ENCODE measurements at places on chromosomes 4 and X.

- DNase-seq: no peak
These were observed 25.5 kb downstream of the ADGRL3 start for GRCh38 chr4:61225656-61226055.

- DNase-seq: no peak
These were observed 24.8 kb downstream of the ARMCX5 start for GRCh38 chrX:102624105-102624504.

DNA sequence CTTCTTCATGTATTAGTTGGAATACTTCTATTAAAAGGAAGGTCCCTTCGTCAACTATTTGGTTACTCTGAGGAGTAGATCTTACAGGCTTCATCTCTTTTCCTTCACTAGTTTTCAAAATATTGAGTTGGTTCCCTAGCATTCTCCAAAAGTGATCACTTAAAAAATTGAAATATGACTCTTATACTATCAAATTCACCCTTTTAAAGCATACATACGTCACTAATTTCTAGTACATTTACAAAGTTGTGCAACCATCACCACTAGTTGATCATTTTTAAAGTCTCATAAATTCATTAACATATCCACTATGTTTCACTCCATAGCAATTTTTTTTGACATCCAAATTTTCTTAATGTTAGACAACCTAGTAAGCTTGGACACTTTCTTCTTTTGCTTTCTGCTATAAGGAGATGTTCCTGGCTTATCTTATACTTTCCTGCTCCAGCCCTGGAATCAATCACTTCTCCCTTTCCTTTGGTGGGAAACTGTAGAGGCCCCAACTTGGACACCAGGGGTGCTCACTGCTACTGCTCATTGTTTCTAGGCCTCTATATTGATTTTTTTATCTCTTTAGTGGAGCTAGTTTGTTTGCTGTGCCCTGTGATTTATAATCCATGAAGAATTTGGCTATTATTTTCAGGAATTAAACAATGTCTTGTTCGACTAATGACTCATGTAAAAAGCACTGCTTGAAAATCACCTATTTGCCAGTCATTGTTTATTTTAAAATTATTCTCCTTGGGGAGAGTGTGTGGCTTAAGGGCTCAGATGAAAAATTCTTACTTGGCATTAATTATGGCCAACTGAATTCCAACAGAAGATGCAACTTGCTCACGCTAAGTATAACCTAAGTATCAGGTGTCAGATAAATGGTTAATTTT lies 4.0 kb upstream of the ZFX start:
- no peak for DNase-seq

DNA sequence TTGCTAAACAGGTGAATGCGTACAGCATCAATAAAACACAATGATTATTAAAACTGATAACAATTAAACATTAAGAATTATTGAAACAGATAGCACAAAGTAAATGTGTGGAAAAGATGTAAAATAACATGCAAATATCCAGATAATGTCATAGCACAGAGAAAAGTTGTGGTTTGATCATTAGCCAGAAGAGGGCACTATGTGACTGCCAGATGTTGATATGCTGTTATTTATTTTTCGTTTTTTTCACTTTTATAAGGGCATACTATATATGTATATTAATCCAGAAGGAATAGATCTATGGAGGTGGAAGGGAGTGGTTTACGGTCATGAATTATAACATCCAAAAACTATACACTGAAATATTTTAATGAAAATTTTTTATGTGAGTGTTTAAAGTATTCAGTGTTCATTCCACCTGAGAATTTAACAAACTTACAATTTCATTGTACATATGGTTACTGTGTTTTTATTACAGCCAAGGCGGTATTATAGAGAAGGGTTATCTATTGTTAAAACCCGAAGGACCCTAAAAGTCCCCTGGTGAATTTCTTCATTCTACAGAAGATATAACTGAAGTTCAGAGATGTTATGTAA lies 211.9 kb upstream of the UGT8 start:
- no peak for DNase-seq

GRCh38 chr4:56253666-56254305 lies 133.5 kb downstream of the AASDH start:
- no peak for DNase-seq

- DNase-seq: no peak
These were observed 280.7 kb upstream of the KLHL4 start for GRCh38 chrX:87236830-87237440.

GRCh38 chr4:140423106-140423505 lies 4.3 kb downstream of the CLGN start:
- no peak for DNase-seq

DNA sequence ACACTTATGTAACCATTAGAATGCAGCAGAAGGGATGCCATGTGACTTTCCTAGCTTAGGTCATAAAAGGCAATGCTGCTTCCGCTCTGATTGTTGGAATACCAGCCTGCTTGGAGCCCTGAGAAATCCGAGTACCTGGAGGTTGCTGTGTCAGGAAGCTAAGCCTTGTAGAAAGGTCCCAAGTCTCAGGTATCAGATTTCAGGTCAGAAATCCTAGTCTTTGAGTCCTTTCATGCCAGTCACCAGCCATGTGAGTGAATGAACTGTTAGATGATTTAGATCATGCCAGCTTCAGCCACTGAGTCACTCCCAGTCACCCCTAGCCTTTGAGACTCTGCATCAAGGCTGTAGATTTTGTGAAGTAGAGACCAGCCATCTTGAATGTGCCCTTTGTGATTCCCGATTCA lies 23.5 kb downstream of the RAP1GDS1 start:
- DNase-seq: peak; percentile 43

- peak; percentile 44 for DNase-seq
These were observed 21.4 kb upstream of the NOX1 start for GRCh38 chrX:100895365-100896075.

- no peak for DNase-seq
These were observed 50.2 kb upstream of the TLR3 start for GRCh38 chr4:186018784-186019183.

- peak; percentile 56 for DNase-seq
These were observed 114.9 kb upstream of the TEX13D start for GRCh38 chrX:124217304-124218251.

- DNase-seq: no peak
These were observed 119.3 kb downstream of the ZNF827 start for GRCh38 chr4:145819101-145819852.

GRCh38 chr4:140704392-140704960 lies 51.7 kb downstream of the TBC1D9 start:
- no peak for DNase-seq

GRCh38 chr4:140793291-140793690 lies 37.1 kb upstream of the TBC1D9 start:
- DNase-seq: no peak

DNA sequence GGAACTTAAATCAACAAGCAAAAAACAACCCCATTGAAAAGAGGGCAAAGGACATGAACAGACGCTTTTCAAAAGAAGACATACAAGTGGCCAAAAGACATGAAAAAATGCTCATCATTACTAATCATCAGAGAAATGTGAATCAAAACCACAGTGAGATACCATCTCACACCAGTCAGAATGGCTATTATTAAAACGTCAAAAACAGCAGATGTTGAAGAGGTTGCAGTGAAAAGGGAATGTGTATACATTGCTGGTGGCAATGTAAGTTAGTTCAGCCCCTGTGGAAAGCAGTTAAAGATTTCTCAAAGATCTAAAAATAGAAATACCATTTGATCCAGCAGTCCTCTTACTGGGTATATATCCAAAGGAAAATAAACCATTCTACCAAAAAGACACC lies 22.6 kb downstream of the RTL9 start:
- DNase-seq: no peak

GRCh38 chr4:75494563-75494962 lies 19.6 kb downstream of the RCHY1 start:
- no peak for DNase-seq

DNA sequence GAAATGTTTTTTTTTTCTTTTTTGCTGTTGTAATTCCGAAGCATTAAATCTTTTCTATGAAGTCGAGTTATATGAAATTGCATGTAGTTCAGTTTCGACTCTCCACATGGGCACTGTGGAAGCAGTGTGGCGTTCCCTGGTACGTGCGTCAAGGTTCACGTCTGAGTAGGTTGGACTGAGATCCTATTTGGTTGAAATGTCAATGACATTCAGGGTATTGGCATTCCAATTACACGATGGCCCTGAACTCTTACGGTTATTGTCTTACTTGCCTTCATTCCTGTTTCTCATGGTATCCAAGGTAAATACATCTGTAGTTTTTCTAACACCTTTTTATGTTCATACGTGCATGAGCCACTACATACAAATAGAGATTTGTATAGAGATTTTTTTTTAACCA lies 128.8 kb downstream of the SORBS2 start:
- DNase-seq: no peak

DNA sequence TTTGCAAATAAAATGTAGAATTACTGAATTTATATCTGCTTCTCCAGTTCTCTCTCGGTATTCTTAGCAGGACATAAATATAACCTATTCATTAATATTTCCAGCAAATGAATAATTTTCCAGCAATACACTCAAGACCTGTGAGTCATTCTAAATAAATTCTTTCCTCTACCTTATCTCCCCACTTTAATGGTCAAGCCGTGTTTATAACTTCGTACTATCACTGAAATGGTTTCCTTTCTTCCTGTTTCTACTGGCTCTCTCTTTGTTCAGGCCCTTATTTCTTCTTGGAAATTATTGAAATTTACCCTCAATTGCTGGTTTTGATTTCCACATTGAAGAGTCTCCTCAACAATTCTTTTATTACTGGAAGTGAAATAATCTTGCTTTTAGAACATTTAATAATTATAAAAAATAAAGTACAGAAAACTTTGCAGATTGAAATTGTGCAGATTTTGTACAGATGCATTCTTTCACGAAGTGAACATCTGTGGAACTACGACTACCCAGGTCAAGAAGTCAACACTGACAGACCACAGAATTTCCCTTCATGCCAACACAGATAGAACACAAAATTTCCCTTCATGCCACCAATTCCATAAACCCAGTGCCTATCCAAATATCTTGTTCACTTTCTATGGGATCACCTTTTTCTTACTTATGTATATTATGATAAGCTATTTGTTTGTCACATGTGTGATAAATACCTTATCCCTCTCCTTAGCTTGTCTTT lies 205.7 kb downstream of the FAT4 start:
- DNase-seq: no peak

- DNase-seq: no peak
These were observed 37.1 kb upstream of the CCDC149 start for GRCh38 chr4:24949970-24950369.

DNA sequence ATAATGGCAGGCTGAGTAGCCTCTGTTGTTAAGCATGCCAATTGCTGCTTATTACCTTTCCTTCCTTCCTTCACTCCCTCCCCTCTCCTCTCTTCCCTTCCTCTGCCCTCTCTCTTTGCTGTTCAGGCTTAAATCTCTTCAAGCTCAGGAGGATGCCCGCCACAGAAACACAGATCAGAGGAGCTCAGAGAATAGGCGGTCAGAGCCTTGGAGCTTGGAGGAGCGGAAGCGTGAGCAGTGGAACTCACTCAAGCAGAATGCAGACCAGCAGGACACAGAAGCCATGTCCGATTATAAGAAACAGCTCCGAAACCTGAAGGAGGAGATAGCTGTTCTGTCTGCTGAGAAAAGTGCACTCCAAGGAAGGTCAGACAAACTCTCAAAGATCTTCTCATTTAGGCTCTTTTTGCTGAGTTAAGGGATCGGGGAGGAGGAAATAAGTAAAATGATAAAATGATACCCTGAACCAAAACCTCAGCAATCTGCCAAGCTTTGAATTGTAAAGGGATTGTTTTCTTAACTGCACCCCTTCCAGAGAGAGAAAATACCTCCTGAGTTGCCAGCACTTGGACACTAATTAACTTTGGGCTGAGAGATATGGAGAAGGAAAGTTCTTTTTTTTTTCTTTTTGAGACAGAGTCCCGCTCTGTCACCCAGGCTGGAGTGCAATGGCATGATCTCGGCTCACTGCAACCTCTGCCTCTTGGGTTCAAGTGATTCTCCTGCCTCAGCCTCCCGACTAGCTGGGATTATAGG lies 20.9 kb downstream of the SPATA18 start:
- DNase-seq: peak; percentile 59

- no peak for DNase-seq
These were observed 64.4 kb downstream of the DLG3 start for GRCh38 chrX:70509078-70509477.

GRCh38 chr4:171812333-171812664 lies 905 bp upstream of the GALNTL6 start:
- DNase-seq: no peak

- no peak for DNase-seq
These were observed 260.2 kb downstream of the IL1RAPL1 start for GRCh38 chrX:28847423-28847822.

GRCh38 chrX:119636419-119636818 lies 30.2 kb upstream of the NKRF start:
- DNase-seq: no peak

DNA sequence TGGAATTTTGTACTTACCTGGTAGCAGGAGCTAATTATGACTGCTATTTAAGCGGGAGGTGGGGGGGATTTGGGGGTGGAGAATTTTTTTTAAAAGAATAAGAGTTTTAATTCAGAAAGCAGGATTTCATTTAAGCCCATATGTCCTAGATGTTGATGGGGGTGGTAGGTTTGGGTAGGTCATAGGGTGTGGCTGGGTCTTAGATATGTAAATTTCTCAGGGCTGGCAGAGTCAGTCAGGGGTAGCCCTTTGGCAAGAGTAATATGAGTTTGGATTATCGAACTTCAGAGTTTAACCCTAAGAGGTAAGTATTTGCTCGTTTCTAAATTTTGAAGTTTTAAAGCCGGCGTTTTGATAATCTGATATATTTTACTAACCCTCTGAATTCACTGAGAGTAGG lies 35.2 kb upstream of the COX18 start:
- no peak for DNase-seq

- no peak for DNase-seq
These were observed 72.0 kb upstream of the HHIP start for GRCh38 chr4:144574000-144574399.

DNA sequence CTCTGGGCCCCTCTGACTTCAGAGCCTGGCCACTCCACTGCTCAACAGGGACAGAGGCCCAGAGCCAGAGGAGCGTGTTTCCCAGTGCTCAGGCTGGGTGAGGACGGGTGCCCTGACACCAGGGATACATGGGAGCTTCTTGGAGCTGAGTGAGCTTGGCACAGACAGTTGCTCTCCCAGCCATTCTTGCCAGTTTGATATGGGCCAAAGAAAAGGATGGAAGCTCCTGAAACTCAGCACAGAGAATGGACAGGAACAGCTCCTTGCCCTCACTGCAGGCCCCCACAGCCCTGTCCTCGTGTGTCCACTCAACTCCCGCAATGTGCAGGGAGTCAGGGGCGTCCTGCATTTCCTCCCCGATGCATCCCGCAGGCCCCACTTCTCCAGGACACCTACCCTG lies 38.8 kb downstream of the NSG1 start:
- DNase-seq: no peak

DNA sequence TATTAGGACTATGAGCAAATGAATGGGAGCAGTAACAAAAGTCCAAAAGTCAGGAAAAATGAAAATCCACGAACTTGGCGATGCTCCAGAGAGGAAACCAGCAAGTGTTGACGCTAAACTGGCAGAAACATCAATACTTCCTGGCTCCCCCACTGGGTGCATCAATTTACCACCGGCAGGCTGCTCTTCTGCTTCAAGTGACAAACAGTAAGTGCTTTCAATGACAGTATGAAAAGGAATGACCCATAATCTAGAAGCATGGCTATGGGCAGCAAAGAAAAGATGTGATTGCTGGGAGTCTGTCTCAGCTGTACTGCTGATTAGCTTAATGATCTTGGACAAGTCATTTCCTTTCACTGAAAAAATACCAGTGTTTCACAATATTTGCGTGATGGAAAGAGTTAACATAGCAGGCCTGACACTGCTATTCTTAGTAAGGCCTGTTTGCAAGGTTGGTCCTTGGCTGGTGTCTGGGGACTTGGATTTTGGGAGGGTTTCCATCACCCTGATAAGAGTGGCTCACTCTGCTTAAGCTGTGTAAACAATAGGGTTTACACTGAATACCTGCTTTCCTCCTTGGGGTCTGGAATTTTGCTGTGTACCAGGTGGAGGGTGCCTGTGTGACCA lies 8.7 kb downstream of the ATP11C start:
- no peak for DNase-seq

Data from ecto neural progenitor cell (in vitro differentiated cells).